Right lung (tissue), 10 donors: ENCODE measurements at places on chromosomes 13 and 19. TPM values are rescaled to one million over a fixed set of nuclear protein-coding genes. Genes with fewer than 3 reads are reported as not detected.

Gene PCDH17
- 18.8 TPM for polyA plus RNA-seq

Gene CEACAM3
- 0.16 TPM for polyA plus RNA-seq

Gene TNFSF9
- 0.15 TPM for polyA plus RNA-seq

Gene UHRF1
- 24.6 TPM for polyA plus RNA-seq

Gene BABAM1
- polyA plus RNA-seq, result 103 TPM

Gene ZNF8
- polyA plus RNA-seq, result 7.0 TPM

Gene CCDC70
- not detected for polyA plus RNA-seq

Gene ZNF729
- polyA plus RNA-seq, result 0.12 TPM

Gene MBD3L2
- not detected for polyA plus RNA-seq

Gene CACNA1A
- 3.8 TPM for polyA plus RNA-seq

Gene ZNF560
- polyA plus RNA-seq, result 0.26 TPM

Gene ZNF556
- polyA plus RNA-seq, result 0.18 TPM

Gene CAB39L
- polyA plus RNA-seq, result 8.2 TPM

Gene SIGLEC12
- polyA plus RNA-seq, result not detected

Gene PLIN4
- 1.1 TPM for polyA plus RNA-seq

Gene IGFL2
- 0.73 TPM for polyA plus RNA-seq

Gene PINLYP
- polyA plus RNA-seq, result 20.5 TPM

Gene CABP5
- not detected for polyA plus RNA-seq

Gene KLK7
- polyA plus RNA-seq, result 0.14 TPM

Gene CATSPERD
- 0.81 TPM for polyA plus RNA-seq

Gene EFNA2
- polyA plus RNA-seq, result 0.67 TPM

Gene ACER1
- polyA plus RNA-seq, result 0.23 TPM

Gene PPP2R1A
- 277 TPM for polyA plus RNA-seq

Gene NLRP9
- polyA plus RNA-seq, result not detected

Gene SYCN
- not detected for polyA plus RNA-seq

Gene ERICH4
- 0.75 TPM for polyA plus RNA-seq

Gene SHC2
- polyA plus RNA-seq, result 16.2 TPM

Gene ZSCAN5A
- polyA plus RNA-seq, result 14.9 TPM

Gene TMEM145
- 0.50 TPM for polyA plus RNA-seq

Gene LRRC8E
- polyA plus RNA-seq, result 4.2 TPM

Gene C19orf73
- 0.39 TPM for polyA plus RNA-seq

Gene IFNL1
- not detected for polyA plus RNA-seq

Gene PDX1
- not detected for polyA plus RNA-seq

Gene ASPDH
- 0.60 TPM for polyA plus RNA-seq

Gene WDR88
- 1.2 TPM for polyA plus RNA-seq

Gene FCAR
- polyA plus RNA-seq, result 0.73 TPM

Gene OR7A5
- not detected for polyA plus RNA-seq

Gene ZNF805
- polyA plus RNA-seq, result 6.4 TPM

Gene TMIGD2
- 0.37 TPM for polyA plus RNA-seq

Gene NECTIN2
- polyA plus RNA-seq, result 78.6 TPM

Gene CCDC194
- 0.23 TPM for polyA plus RNA-seq

Gene TEX101
- polyA plus RNA-seq, result not detected

Gene CDC37
- polyA plus RNA-seq, result 223 TPM

Gene CNOT3
- 54.3 TPM for polyA plus RNA-seq

Gene FAAP24
- polyA plus RNA-seq, result 4.8 TPM

Gene C13orf42
- not detected for polyA plus RNA-seq

Gene GIPR
- 8.2 TPM for polyA plus RNA-seq

Gene ANKLE1
- polyA plus RNA-seq, result 1.3 TPM

Gene ZNF491
- 8.3 TPM for polyA plus RNA-seq

Gene GRK1
- 0.99 TPM for polyA plus RNA-seq
